ENCODE measurements at places on chromosomes 3 and 15.

DNA sequence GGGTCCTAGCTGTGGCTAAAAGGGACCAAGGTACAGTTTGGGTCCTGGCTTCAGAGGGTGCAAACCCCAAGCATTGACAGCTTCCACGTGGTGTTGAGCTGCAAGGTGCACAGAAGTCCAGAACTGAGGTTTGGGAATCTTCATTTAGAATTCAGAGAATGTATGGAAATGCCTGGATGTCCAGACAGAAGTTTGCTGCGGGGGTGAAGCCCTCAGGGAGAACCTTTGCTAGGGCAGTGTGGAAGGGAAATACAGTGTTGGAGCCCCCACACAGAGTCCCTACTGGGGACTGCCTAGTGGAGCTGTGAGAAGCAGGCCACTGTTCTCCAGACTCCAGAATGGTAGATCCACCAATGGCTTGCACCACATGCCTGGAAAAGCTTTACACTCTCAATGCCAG, 17.9 kb downstream of the RNF13 start:
- no peak for DNase-seq

DNA sequence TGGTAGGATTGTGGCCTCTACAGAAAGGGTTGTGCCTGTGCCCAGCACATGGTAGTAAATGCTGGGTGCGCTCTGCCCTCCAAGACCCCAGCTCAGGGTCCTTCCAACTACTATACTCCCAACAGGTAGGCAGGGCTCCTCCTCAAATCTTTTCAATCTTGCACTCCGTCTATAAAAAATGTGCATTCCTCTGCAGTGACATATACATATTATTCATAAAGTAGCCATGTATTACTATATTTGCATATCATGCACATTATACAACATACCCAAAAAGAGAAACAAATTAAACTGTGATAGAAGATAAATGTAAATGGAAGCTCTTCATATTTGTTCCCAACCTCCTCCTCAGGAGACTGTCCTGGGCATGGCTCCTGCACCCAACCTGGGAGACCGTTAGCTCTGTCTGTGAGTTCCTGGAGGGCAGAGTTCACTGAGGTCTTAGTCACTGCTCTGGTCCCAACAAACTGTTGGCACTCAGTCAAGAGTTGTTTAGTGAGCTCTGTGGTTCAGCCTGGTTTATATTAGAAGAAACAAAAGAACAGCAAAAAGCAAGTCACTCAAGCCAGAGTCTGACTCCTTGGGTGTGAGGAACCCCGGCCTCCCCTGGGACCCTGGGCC, 47.7 kb upstream of the GRIP2 start:
- peak; percentile 71 for DNase-seq

- DNase-seq, result peak; percentile 11
Observed at GRCh38 chr3:67018105-67018788, 20.1 kb downstream of the KBTBD8 start.

- DNase-seq, result peak; percentile 37
Observed at GRCh38 chr15:43370310-43370974, 401 bp downstream of the ZSCAN29 start.

DNA sequence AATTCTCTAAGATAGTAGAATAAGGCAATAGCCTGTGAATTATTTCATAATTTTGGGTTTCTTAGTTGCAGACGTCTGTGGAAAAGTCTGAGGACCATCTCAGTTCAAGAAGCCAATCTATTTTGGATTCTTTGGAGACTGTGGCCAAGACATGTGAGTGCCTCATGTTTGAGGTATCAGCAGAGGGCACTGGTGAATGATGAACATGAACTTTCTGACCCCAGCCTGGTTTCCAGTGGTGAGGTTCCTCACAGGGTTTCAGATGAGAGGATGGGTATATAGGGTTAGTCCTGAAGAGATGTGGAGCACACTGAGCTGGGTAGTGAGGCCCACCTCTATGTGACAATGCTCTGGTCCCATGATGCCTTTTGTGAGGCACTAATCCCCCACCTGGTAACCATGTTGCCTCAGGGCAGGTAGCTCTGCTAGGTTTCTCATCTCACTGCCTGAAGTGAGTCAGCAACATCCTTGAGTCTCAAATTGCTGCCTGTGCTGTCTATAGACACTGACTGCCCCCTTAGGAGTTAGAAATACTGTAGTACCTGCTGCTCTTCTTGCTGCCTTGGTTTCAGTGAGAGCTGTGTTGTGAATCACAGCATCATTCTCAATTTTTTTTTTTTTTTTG, 32.3 kb downstream of the C3orf62 start:
- DNase-seq, result no peak

GRCh38 chr15:83973816-83974215, 261.8 kb upstream of the GOLGA6L4 start:
- DNase-seq, result no peak

DNA sequence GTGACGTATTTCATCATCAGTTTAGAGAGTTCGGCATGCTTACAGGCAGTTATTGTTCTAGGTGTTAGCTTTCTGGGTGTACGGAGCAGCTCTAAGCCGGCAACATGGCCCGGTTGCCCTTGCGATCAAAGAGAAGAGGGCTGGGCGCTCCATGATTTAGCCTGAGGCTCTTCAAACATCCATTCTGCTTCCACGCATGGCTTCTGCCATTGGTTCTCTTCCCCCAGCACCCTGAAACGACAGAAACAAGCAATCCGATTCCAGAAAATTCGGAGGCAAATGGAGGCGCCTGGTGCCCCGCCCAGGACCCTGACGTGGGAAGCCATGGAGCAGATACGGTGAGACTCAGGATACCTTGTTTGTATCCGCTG, 574 bp downstream of the NGRN start:
- DNase-seq, result peak; percentile 25

GRCh38 chr3:181105646-181106045, 116.1 kb upstream of the DNAJC19 start:
- DNase-seq, result no peak
